ENCODE measurements at places on chromosomes 1 and 21. TPM values are rescaled to one million over a fixed set of nuclear protein-coding genes. Genes with fewer than 3 reads are reported as not detected.

GRCh38 chr1:201825245-201825644 is 3.7 kb upstream of the IPO9 start:
- no peaks in the 10 kb centered on the region for H3K27me3 ChIP-seq
- peaks cover 9% of the 10 kb centered on the region for H3K4me1 ChIP-seq
- H3K4me3 ChIP-seq: no peak overlapping the region

DNA sequence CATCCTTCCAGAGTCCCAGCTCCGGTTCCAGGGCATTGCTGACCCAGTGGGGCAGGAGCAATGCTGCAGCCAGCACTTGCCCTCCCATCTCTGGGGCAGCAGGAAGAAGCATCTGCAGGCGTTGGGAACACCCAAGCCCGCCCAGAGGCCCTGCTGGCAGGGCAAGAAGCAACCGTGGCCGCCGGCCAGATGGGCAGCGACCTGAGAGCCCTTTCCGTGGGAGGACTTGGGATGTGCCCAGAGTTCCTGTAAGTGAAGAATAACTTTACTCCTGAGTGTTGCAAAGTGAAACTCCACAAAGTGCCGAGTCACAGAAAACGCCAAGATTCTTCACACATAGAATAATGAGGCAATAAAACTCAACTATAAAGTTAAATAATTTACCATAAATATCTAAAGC is 46.0 kb downstream of the GRIK3 start:
- DNase-seq: no peak
- no peak overlapping the region for H3K4me3 ChIP-seq
- H3K27ac ChIP-seq: no peak overlapping the region
- H3K4me1 ChIP-seq: no peaks in the 10 kb centered on the region
- no peaks in the 10 kb centered on the region for H3K36me3 ChIP-seq
- no peaks in the 10 kb centered on the region for H3K27me3 ChIP-seq

GRCh38 chr1:117611894-117612483 is 6.1 kb downstream of the TENT5C start:
- H3K27ac ChIP-seq: no peak overlapping the region
- peaks cover 40% of the 10 kb centered on the region for H3K4me1 ChIP-seq
- H3K36me3 ChIP-seq: peaks cover 1% of the 10 kb centered on the region
- DNase-seq: no peak

- H3K4me3 ChIP-seq: no peak overlapping the region
- no peak for DNase-seq
- no peaks in the 10 kb centered on the region for H3K36me3 ChIP-seq
- no peak overlapping the region for H3K27ac ChIP-seq
- peaks cover 4% of the 10 kb centered on the region for H3K27me3 ChIP-seq
- no peaks in the 10 kb centered on the region for H3K4me1 ChIP-seq
Measured at GRCh38 chr1:150173141-150173585, 23.4 kb downstream of the PLEKHO1 start.

- peaks cover 3% of the 10 kb centered on the region for H3K4me1 ChIP-seq
Measured at GRCh38 chr1:222009105-222009730, 267.3 kb upstream of the DUSP10 start.

Gene NR1I3
- not detected for total RNA-seq

Gene AMY1C
- not detected for total RNA-seq

Gene S100A5
- 1.2 TPM for total RNA-seq

Gene EEIG2
- total RNA-seq: 7.9 TPM

Gene IPO13
- total RNA-seq: 16.9 TPM

All from activated naive CD8-positive, alpha-beta T cell treated with anti-CD3 and anti-CD28 coated beads for 36 hours (primary cell).